AG09319 (cell line): ENCODE measurements at places on chromosomes 4 and X.

DNA sequence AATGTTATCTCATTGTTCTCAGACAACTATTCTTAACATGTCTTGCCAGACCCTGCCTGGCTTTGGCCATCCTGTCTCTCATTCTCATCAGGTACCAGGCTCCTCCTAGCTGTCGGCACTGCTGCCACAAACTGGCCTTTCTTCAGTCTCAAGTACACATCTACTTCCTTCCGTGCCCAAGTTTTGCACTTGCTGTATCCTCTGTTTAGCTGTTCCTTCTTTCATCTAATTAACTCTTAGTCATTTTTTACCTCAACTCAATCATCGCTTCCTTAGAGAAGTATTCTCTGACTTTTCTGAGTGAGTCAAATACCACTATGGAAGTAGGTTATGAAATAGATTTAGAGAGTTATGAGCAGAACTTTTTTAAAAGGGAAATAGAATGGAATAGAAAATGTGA, 19.7 kb downstream of the CXCL3 start:
- DNase-seq, result no peak

DNA sequence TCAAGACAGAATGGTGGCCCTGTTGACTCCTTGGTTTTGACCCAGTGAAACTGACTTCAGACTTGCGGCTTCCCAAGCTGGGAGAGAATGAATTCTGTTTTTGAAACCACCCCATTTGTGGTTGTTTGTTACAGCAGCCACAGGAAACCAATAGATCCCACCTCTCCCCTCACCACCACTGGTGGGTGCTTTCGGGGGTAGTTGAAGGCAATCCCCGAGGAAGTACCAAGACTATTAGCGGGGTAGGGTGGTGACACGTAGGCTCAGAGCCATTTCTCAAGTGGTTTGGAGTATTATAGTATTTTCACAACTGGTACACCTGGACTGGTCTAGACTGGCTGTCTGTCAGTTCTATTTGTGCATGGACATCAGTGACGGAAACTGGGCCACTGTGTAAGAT, 189.1 kb upstream of the RBPJ start:
- DNase-seq, result no peak

GRCh38 chr4:88522702-88523324, 763 bp downstream of the PYURF start:
- no peak for DNase-seq

- no peak for DNase-seq
These were observed 8.3 kb downstream of the PRRG1 start for GRCh38 chrX:37357436-37357835.

DNA sequence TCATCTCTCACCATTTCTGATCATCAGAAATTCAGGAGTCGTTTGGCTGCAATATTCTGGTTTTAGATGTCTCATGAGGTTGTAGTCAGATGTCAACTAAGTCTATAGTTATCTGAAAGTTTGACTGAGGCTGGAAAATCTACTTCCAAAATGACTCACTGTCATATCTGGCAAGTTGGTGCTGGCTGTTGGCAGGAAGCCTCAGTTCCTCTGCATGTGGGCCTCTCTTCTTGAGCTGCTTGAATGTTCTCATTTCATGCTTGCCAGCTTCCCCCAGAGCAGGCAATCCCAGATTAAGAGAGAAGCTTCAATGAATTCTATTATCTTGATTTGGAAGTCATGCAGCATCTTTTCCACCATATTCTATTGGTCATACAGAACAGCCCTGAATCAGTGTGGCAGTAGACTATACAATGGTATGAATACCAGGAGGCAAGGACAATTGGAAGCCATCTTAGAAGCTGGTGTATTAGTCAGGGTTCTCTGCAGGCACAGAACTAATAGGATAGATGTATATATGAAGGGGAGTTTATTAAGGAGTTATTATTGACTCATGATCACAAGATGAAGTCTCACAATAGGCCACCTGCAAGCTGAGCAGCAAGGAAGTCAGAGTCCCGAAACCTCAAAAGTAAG, 46.8 kb upstream of the ELF2 start:
- DNase-seq, result no peak

DNA sequence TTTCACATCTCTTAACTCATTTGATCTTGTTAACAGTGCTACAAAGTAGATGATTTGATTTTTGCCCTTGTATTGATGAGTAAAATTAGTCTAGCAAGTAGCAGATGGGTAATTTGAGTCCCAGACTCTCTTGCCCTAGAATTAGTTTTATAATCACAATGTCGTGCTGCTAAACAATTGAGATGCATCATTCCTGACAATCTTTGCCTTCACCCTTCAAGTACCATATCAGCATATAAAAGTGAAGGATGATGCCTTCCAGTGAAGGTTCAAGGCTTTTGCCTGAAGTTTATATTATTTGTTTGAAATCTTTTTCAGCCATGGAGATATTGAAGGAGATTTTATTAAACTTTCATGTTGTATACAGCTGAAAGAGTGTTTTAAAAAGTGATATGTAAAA, 141.4 kb downstream of the GRID2 start:
- DNase-seq, result no peak

- DNase-seq, result no peak
These were observed 125.3 kb upstream of the LNX1 start for GRCh38 chr4:53716471-53717063.

DNA sequence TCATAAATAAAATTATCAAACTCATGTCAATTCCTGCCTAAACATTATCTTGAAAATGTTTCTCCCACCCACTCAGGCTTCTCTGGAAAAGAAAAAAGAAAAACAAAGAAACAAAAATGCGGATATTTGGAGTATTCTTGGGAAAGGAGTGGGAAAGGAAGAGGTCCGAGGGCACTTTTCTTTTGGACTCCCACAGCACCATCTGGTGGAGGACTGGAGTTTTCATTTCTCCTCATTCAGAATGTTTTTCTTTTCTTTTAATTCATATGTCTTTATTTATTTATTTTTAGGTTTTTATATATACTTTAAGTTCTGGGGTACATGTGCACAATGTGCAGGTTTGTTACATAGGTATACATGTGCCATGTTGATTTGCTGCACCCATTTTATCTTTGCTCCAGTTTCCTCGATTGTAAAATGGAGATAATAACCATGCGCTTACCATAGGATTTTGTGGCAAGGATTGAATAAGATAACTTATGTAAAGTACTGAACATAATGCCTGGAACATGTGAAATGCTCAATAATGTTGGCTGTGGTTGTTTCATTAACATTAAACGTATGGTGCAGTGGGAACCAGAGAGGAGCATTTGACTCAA, 8.0 kb upstream of the KCNE5 start:
- DNase-seq, result no peak

DNA sequence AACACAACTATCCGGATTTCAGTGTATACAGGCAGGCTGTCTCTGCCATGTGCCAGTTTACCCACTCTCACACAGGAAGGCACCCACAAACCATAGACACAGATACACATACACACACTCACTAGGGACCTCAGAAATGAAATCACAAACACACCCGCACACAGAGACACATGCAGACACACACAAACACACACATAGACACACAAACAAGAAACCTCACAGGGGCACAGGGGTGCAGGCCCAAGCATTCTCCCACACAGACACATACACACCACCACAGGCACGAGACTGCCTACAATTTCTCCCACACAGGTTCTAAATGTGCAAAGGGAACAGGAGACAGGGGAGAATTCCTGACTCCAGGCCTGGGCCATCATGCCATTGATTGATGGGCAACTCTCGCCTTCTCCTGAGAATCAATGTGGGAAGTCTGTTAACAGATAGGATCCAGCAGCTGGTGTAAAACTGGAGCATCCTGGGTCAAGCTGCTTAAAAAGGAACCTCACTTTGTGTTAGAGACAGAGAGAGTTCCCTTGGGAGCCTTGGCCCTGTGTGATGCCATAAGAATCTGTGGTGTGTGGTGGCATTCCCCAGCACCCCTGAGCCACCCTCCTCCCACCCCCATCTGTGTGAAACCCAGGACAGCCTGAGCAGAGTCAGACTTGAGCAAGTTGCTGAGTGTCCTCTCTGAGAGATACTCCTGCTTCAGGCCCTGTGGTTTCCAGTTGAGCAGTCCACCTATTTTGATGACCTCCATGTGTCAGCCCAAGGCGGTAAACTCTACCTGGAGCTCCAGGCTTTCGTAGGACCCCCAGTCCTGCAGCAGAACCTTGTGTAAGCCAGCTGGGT, 33.9 kb downstream of the NBDY start:
- DNase-seq, result no peak

DNA sequence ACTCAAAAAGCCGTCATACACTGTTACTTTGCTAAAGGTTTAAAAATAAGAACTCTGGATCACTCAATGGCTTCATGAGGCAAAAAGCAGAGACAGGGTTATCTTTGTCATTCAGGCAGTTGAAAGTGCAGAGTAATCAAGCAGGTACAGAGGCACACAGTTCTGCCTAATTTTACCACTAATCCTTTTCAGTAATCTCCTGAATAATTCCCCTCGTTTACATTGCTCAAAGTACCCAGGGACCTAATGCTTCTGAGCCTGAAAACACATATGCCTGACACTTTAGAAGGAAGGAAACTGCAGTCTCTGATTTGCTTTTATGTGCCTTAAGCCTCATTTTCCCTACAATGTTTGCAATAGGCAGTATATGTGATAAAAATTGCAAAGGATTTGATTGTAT, 71.4 kb upstream of the TRAM1L1 start:
- no peak for DNase-seq

DNA sequence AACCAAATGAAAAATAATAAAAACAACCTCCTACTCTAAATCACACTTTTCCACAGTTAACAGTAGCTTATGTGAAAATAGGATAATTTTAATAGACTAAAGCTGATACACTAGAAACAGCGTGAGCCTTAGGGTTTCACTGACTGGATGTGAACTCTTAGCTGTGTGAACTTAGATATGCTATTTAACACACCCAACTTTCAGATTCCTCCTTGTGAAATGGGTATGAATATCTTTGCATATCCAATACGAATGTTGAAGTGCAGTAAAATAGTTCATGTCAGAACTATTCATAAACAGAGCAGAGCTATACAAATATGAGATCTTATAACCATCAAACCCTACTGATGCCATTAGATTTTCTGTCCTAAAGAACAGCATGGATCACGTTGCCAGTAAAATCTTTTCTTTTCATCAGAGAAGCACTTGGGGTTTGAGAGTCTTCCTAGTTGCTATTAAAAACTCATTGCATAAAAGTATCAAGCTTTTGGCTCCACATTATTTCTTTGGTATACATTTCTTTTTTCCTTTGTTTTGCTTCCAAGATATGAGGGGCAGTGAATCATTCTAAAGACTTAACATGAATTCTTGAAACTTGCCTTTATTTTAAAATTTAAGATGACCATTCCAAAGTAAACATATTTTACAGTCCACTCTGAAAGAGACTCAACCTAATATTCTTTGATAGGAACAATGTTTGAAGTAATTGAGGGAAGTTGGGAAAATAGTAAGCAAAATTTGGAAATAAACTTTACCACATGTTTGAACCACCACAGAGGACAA, 102.4 kb downstream of the CPE start:
- DNase-seq, result no peak

DNA sequence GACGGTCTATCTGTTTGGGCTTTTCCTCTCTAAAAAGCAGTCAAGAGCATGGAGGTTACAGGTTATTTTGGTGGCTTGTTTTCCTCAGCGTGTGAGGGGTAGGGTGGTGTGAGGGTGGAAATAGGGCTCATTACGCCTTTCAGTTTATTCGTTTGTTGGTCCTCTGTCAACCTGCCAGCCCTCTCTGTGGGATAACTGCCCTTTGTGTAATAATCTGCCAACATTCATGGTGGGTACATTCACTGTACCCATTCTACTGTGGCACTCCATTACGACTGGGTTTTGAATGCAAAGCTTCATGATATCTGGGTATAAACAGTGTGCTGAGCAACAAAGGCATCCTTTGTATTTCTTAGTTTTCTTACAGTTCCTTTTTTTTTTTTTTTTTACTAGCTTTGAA, 136.4 kb downstream of the ADGRL3 start:
- DNase-seq, result no peak

DNA sequence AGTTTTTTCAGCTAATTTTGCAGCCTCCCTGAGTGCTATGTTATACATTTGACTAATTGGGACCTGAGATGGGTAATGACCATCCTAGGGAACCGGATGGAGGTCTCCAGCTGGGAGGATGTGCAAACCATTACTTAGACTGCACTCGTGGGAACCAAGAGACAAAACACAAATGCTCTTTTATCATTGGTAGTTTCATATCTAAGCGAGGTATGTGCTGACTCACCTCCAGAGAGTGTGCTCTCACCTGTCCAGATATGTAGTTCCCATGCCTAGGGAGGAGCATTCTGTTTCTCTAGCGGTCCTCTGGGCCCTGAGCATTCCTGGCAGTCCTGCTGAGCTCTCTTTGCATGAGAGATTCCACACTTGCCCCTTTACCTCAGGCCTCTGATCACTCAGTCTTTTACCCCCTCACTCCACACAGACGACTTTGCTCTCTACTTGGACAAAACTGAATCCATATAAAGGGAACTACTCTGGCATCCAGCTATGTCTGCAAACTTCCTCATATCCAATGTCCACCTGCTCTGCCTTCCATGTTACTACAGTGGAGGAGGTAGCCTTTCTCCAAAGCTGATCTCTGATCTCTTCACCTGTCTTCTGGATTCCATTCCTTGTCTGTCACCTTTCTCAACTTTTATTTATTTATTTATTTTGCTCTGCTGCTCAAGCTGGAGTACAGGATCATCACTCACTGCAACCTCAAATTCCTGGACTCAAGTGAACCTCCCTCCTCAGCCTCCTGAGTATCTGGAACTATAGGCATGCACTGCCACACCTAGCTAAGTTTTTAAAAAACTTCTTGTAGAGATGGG, 88.4 kb downstream of the LRP2BP start:
- DNase-seq, result no peak

DNA sequence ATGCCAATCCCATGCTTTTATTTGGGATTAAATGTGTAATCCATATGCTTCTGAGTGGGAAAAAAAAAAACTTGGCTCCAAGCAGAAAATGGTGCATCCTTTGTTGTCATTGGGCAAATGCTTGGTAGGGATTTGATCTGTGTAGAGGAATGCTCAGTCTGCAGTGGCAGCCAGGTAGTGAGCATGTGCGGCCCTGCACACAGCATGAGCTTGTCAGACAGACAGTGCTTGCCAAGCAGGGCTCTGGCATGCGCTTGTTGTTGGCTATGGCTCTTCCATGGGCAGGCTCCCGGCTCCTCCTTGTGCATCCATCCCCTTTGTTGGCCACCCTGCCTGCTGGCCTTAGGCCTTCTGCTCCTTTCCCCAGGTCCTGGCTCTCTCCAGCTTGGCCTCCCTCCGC, 130.3 kb downstream of the GPR143 start:
- DNase-seq, result no peak

DNA sequence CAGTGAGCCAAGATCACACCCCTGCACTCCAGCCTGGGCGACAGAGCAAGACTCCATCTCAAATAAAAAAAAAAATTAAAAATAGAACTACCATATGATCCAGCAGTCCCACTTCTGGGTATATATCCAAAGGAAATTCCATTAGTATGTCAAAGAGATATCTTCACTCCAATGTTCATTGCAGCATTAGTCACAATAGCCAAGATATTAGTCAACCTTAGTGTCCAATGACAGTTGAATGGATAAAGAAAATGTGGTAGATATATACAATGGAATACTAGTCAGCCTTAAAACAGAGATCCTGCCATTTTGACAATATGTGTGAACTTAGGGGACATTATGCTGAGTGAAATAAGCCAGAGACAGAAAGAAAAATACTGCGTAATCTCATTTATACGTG, 49.4 kb downstream of the C4orf46 start:
- DNase-seq, result no peak
